Esophagus muscularis mucosa (tissue), 4 donors: ENCODE measurements at places on chromosomes 3 and 15.

- DNase-seq = no peak
These were observed 6.5 kb downstream of the RUBCN start for GRCh38 chr3:197730200-197730599.

DNA sequence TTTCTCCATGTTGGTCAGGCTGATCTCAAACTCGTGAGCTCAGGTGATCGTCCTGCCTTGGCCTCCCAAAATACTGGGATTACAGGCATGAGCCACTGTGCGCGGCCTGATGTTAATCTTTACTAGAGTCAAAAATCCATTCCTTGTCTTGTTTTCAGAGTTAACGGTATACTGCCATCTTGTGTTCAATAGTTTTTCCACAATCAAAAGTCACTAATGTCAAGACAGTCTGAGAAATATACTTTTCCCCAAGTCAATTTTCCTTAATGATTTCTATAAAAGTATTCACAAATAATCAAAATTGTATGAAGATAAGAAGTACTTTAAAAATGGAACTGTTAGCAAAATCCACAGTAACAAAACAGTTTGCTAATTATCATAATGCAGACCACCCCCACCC is 8.5 kb downstream of the CRBN start:
- no peak for DNase-seq

DNA sequence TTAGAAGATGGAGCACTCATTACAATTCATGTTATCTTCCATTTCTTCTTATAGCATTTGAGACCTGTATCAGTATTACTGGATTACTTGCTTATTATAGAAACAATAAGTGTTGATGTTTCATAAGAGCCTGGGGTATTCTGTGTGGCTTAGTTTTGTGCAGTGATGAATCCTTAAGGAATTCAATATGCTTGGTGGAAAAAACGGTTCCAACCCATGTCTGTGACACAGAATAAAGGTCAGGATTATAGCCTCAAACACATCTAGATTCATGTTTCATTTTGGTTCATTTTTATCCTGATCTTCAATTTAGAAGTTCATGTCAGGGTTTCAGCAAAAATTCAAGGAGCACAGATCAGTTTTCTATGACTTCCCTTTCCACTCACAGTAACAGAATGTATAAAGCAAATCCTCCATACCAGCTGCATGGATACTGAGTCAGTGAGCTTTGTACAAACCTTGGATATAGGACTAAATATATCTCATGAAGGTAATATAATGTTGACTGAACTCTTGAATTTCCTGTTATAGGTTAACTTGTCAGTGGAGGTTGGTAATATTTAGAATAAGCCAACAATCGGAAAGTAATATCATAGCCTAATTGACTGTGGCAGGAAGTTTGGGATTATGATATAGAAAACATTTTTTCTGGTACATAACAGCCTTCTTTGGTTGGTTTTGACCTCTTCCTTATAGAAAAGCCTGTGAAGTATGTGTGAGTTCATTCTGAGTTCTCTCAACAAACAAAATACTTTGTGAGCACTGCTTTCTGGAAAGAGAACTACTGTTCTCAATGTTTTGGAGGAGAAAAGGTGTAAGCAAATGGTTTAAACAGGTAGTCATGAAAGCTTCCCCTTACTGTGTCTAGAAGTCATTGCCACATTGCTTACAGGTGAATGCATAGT is 218.2 kb upstream of the TPM1 start:
- DNase-seq = no peak

GRCh38 chr3:143081844-143082778 is 37.5 kb upstream of the CHST2 start:
- DNase-seq = peak; percentile 68

GRCh38 chr3:71721002-71721401 is 4.2 kb downstream of the EIF4E3 start:
- no peak for DNase-seq

- no peak for DNase-seq
These were observed 185.4 kb downstream of the SUCNR1 start for GRCh38 chr3:152058856-152059255.

DNA sequence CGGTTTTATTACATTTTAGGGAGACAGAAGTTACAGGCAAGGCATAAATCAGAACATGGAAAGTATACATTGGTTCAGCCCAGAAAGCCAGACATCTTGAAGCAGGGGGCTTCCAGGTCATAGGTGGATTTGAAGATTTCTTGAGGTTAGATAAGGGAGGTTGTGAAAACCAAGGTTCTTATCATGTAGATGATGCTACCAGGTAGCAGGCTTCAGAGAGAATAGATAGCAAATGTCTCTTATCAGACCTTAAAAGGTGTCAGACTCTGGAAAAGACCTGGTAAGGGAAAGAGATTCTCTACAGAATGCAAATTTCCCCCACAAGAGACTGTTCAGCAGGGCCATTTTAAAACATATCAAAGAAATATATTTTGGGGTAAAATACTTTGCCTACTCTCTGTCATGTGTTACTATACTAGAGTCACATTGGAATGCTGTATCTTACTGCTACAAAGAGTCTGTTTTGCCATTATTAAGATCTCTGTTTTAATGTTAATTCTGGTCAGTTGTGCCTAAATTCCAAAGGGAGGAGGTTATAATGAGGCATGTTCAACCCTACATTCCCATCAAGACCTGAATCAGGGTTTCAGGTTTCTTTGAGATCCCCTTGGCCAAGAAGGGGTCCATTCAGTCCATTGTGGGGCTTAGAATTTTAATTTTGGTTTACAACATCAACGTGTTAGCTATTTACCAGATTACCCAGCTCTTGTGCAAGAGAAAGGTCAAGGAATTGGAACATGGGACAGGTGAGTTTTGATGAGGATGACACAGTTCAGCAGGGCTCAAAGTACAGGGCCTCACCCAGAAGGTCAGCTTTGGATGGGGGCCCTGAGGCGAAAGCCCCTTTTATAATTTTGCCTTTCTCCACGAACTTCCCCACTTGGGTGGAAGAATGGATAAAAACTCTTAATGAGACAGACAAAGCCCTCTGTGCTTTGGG is 36.0 kb upstream of the LYZL4 start:
- DNase-seq = no peak

DNA sequence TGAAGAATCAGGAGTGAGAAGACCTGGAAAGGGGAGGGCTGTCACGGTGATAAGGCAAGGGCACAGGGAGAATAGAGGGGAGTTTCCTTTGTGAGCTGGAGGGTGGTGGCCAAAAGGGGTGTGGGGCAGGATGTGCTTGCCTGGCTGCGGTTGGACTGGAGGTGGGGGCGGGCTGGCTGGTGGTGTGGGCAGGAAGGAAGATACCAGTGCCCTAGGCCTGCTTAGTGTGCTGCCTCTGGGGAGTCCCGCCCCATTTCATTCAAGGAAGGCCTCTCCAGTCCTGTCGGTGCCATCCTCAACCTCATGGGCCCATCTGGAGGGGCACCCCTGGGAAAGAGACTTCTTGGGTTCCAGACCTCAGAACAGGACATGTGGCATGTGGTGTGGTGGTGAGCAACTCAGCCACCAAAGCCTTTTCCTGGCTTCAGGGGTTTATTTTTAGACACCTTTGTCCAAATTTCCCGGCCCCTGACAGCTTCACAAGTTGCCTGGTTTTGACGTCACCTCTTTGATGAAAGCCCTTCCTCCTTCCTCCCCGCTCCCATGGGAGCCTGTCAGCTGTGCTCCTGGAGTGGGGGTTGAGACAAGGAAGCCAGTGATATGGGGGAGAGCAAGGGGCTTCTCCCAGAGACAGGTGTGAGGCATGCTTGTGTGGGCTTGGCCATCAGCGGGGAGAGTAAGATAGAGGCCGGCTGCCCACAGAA is 15.6 kb downstream of the TEX264 start:
- DNase-seq = peak; percentile 93

GRCh38 chr15:73233623-73234022 is 135.1 kb downstream of the HCN4 start:
- no peak for DNase-seq

- no peak for DNase-seq
These were observed 74.1 kb upstream of the MELTF start for GRCh38 chr3:197103766-197104165.

- no peak for DNase-seq
These were observed 25.5 kb downstream of the CPN2 start for GRCh38 chr3:194325424-194326153.

DNA sequence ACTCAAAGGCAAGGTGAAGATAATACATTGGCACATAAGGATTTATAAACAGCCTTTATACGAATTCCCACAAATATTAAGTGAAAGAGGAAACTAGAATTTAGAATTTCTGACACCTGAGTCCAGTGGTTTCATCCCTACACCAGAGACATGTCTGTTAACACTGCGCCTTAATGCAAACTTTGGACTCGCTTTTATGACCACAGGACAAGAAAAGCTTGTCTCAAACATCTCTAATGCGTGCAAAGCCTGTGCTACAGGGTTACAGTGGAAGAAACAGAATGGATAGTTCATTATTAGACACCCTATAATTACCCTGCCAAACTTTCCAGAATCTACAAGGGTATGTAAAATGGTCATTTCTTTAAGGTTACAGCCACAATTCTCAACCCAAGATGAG is 802.9 kb downstream of the GRM7 start:
- DNase-seq = no peak

GRCh38 chr15:78804391-78804792 is 6.9 kb downstream of the ADAMTS7 start:
- DNase-seq = no peak

GRCh38 chr15:69292826-69293420 is 5.8 kb upstream of the PAQR5 start:
- DNase-seq = no peak

DNA sequence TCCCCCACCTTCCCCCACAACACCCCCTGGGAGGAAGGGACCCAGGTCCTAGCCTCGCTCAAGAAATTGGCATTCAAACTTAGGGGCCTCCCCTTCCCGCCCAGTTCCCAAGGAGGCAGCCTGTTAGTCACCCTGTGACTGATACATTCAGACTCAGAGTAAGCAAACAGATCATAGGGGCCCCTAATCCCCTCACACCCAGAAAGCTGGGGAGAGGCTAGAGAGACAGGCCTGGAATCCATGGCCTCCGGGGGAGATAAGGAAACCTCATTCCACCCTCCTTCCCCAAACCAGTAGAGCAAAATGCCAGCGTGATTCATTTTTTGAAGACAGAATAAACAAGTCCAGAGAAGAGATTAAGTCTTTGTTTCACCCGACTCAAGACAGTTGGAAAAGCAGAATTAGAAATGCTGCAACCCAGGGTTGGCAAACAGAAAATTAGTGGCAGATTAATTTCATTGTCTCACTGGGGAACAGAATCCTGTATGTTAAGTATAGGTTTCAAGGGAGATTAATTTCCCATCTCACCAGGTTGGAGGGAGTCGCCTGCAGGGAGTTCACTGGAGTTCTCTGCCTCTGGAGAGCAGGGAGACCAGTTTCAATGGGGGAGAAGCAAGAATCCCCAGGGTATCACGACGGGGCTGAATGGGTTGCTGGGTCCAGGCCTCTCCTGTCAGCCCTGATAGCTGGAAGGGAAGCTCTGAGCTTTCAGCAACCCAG is 268.3 kb downstream of the UACA start:
- no peak for DNase-seq

GRCh38 chr3:66620296-66620695 is 119.5 kb upstream of the LRIG1 start:
- DNase-seq = no peak

DNA sequence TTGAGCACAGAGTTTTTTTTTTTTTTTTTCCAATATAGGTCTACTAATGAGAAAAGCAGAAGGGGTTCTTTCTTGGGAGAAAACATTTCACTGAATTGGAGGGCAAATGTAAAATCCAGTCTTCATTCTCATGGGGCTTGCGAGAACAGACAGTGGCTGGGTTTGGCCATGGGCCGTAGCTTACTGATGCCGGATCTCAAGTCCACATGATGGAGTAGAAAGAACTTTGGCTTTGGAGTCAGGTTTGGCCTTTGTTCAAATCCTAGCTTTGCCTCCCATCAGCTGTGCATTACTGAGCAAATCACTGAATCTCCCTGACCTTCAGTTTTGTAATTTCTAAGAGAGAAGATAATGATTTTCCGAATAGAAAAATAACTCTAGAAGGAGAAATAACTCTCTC is 59.7 kb downstream of the LMCD1 start:
- no peak for DNase-seq

GRCh38 chr3:197380786-197381185 is 82.4 kb upstream of the DLG1 start:
- no peak for DNase-seq

- peak; percentile 77 for DNase-seq
These were observed 90.0 kb downstream of the FAM174B start for GRCh38 chr15:92565351-92566125.

DNA sequence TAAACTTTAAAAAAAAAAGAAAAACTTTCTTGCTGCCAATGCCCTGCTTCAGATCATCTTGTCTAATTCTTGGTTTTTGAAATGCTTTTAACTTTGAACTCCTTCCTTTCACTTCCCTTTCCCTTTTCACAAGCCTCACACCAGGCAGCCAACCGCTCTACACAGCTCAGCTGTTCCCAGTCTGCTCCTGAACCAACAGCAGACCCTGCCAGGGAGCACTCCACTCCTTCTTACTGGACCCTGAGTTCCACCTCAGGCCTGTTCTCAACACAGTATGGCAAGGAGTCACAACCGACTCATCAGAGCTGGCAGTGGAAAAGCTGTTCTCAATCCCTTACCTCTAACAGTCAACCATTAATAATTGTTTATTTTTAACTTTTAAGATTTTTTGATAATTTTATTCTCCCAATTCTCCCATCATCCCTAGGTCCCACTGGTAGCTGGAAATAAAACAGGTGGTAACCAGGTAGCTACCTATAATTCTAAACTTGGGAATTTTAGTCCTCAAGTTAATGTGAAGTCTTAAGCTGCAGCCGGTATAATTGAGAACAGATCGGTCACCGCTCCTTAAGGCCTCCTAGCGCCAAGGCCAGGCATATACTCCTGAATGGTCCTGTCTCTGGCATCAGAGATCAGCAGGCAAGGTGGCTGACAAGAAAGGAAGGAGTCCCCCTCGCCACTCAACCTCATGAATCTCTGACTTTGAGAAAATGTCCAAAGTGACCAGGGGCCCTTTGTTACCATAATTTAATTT is 43.9 kb downstream of the BOC start:
- DNase-seq = no peak

- DNase-seq = no peak
These were observed 41.4 kb downstream of the CHSY1 start for GRCh38 chr15:101210466-101210865.

DNA sequence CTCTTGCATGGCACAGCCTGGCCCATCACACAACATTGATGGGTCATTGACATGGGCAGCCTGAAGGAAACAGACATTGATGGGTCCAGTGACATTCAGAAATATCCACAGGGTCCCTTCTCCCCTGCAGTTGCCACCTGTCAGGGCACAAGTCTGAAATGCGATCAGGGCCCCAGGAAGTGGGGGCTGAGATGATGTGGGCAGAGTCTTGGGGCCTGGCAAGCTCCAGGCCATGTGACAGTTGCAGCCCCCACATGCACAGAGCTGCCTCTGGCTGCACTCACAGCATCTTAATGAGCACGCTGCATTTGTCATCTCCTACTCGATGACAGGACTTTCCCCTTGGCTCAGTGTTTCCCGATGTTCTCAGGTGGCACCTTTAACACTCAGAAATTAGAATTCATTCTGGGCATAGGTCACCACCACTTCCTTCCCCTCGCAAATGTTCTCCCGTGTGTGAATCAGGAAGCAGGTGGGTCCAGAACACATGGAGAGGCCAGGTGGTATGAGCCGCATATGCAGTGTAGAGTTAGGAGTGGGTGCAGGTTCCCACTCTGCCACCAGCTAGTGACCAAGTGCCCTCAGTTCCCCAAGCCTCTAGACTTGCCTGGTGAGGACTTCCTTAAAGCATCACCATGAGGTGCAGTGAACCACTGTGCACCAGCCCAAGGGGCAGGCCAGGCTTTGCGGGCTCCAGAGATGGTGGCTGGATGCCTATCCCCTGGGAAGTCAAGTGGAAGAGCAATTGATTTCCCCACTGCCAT is 1.6 kb upstream of the TXNRD3 start:
- DNase-seq = peak; percentile 55

- no peak for DNase-seq
These were observed 98.0 kb upstream of the RORA start for GRCh38 chr15:61327019-61327631.

GRCh38 chr3:171959532-171960089 is 79.8 kb upstream of the FNDC3B start:
- DNase-seq = no peak
